Activated naive CD4-positive, alpha-beta T cell treated with anti-CD3 and anti-CD28 coated beads, Interleukin-2, amount 10 ng/mL, durations not matched to agents 7 days and 5 days (primary cell): ENCODE measurements at places on chromosomes 1 and 21.
A peak's percentile ranks its signal among the peaks of the same experiment; 100 is the strongest.

GRCh38 chr21:27495836-27496235, 528.9 kb upstream of the ADAMTS5 start:
- no peak for DNase-seq

- DNase-seq = peak; percentile 39
Observed at GRCh38 chr1:62962901-62963776, 179.2 kb downstream of the ATG4C start.

GRCh38 chr1:244964112-244964971, 100.0 kb upstream of the HNRNPU start:
- no peak for DNase-seq

GRCh38 chr1:6148497-6149241, 31.5 kb downstream of the CHD5 start:
- DNase-seq = peak; percentile 79

DNA sequence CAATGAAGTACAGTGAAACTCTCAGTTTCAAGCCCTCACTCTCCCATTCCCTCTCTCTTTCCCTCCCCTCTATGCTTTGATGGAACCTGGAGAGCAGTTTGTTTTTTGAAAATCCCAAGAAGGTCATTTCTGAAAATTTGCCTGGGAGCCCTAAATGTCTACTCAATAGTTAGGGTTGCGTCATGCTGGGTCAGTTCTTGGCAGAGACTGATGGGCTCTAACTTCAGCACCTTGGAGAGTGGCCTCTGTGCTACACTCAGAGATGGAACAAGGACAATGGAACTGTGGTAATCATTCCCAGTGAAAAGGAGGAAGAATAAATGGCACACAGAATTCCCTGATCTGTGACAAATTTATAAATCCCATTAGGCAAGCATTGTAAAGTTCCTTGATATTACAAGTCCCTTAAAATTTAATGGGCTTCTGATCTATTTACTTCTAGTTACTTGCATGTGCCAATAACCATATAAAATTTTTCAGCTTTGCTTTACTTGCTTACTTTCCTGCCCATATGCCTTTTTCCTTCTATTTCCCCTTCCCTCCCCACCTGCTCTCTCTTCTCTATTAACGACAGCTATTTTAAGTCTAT, 182.9 kb upstream of the KCND3 start:
- peak; percentile 38 for DNase-seq

- no peak for DNase-seq
Observed at GRCh38 chr1:214514819-214515383, 36.5 kb downstream of the PTPN14 start.

DNA sequence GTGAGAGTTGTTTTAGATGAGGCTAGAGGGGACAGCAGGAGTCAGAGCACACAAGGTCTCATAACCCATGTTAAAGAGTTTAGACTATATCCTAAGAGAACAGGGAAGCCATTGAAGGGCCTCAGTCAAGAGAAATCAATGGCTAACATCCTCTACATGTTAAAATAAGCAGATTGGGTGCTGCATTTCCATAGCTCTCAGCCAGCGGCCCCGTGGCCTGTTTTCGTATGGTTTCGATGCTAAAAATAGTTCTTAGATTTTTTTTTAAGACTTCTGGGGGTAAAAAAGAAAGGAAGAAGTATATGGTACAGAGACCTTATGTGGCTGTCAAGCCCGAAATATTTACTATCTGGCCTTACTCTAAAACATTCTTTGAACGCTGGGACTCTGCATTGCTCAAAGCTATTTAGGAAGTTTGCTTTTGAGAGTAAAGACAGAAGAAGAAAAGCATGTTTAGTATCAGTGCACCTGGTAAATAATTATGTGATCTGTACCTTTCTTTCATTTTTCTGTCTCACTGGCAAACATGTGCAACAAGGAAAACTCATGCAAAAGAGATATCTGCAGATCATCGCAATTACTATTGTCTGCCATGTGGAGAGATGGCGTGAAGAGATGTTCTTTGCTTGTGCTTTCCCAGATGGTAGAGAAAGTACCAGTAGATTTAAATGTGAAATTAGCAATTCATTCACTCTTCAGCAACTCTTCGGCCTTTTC, 8.4 kb downstream of the PDIK1L start:
- DNase-seq = no peak

DNA sequence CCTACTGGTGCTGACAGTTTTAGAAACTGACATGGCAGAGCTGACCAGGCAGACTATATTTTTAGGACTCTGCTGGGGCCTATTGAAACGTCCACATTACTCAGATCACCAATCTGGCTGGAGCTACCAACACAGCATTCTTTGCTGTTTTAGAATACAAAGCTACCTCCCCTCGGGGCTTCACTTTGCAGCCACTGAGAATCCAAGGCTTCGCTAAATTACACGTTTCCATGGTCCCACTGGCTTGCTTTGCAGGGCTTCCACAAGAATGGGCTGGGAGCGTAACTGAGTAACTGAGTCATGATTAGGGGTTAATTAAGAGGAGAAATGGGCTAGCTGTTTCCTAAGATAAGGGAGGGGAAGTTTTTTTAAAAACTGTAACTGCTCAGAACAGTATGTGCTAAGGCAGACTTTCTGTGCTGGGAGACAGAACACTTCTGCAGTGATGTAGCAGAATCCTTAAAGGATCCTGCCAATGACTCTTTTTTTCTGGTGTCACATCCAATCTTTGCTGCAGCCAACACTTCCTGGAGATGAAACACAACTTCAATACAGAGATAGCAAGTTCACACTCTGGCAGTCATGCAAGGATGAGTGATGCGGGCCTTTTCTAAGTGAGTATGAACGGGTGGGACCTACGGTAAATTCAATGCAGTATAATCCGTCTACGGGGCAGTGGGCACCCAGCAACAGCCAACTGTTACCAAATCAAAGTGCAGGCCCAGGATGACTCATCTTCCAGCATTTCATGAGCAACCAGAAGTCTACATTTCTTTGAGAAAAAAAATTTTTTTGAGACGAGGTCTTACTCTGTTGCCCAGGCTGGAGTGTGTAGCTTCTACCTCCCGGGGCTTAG, 21.5 kb downstream of the NDUFS5 start:
- no peak for DNase-seq

- no peak for DNase-seq
Observed at GRCh38 chr1:211811848-211812247, 18.7 kb downstream of the LPGAT1 start.

DNA sequence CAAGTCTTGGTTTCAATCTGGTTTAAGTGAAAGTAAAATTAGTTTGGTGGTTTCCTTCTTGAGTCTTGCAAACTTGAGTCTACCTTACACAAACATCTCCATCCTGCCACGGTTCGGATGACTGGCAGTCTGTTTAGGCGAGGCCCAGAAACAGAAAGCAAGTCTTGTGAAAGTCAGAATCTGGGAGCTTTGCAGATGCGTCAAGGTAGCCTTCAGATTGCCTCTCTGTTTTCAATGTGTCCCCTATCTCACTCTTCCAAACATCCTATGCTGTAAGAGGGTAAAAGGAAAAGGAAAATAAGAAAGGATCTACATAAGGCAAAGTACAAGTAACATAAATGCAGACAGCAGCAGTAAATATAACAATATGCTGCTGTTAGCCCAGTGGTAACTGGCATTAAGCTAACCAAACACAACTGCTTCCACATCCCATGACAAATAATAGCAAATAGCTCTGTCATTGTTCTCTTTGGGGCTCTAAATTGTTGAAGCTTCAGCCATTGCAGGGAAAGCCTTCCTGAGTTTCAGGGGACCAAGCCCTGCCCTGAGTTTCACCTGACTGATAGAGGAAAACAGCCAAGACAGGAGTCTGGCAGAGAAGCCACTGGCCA, 26.2 kb upstream of the C1orf105 start:
- DNase-seq = peak; percentile 87

DNA sequence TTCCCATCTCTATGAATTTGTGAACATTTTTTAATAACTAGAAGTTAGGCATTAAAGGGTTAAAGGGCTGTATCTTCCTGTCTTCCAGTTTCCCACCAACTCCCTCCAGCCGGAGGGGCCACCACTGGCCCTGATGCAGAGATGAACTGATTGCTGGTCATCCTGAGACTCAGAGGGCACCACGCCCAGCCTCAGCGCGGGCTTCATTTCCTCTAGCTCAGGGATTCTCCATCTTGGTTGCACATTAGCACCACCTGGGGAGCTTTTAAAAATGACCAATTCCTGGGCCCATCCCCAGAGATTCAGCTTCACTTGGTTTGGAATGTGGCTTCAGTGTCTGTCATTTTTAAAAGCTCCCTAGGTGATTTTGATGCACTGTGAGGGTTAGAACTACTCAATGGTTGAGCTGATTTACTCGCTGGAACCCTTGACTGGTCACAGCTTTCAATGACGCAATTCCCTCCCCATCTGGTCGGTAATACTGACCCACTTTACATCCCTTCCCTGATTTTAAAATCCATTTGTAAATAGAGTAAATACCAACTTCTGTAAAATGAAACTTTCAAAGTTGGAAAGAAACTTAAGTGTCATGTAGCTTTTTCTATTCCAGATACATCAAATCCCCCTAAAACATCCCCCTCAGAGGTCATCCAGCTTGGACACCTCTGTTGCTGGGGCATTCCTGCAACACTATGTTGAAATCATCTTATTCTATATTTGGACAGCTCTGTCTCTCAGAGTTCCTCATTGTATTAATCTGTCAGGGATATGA, 5.1 kb downstream of the NAV1 start:
- DNase-seq = no peak

- no peak for DNase-seq
Observed at GRCh38 chr1:241202401-241202800, 154.6 kb downstream of the RGS7 start.

- no peak for DNase-seq
Observed at GRCh38 chr1:105608713-105609112, 1447.8 kb upstream of the PRMT6 start.
